GM10248 (cell line): ENCODE measurements at places on chromosomes 5 and 9.
A peak's percentile ranks its signal among the peaks of the same experiment; 100 is the strongest.

DNA sequence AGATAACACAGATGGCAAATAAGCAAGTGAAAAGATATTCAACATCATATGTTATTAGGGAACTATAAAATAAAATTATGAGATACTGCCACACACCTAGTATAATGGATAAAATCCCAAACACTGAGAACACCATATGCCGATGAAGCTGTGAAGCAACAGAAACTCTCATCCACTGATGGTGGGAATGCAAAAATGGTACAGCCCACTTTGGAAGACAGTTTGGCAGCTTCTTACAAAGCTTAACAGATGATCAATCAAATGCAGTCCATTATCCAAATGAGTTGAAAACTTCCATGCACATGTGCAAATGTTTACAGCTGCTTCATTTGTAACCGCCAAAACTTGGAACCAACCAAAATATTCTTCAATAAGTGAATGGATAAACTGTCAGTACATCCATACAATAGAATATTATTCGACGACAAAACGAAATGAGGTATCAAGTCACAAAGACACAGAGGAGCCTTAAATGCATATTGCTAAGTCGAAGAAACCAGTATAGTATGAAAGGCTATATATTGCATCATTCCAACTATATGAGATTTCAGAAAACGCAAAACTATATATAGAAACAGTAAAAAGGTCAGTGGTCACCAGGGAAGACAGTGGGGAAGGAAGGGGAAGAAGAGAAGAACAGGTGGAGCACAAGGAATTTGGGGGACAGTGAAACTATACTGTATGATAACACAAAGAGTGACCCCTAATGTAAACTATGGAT lies 14.9 kb downstream of the PFDN1 start:
- DNase-seq = no peak

DNA sequence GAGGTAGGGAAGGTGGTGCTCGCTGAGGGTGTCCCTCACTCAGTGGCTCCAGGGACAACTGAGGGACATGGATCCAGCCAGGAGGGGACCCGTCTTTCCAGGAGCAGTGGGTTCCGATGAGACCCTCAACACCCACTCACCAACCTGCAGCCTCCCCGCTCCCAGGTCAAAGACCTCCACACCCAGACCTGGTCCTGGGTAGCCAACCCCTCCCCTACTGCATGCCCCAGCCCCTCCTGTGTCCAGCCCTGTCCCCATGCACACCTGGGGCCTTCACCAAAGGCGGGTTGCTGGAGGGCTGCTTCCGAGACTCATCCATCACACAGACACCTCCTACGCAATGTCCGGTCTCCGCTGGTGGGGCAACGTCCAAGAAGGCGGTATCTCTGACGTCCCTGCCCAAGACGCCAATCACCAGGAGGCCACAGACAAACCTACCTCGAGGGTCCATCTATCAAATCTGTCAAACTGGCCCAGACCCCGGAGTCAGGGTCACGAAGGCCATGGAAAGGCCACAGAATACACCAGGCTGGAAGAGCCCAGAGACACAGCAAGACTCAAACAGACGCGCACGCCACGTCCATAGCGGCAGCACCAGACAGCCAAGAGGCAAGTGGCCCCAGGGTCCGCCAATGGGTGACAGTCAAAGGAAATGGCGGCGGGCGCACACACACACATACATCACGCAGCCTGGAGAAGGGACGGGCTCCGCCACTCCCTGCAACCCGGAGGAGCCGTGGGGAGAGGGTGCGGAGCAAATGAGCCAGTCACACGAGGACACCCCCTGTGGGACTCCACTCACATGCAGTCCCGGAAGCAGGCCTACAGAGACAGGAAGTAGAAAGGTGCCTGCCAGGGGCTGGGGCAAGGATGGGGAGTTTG lies 10.8 kb downstream of the NACC2 start:
- DNase-seq = no peak

DNA sequence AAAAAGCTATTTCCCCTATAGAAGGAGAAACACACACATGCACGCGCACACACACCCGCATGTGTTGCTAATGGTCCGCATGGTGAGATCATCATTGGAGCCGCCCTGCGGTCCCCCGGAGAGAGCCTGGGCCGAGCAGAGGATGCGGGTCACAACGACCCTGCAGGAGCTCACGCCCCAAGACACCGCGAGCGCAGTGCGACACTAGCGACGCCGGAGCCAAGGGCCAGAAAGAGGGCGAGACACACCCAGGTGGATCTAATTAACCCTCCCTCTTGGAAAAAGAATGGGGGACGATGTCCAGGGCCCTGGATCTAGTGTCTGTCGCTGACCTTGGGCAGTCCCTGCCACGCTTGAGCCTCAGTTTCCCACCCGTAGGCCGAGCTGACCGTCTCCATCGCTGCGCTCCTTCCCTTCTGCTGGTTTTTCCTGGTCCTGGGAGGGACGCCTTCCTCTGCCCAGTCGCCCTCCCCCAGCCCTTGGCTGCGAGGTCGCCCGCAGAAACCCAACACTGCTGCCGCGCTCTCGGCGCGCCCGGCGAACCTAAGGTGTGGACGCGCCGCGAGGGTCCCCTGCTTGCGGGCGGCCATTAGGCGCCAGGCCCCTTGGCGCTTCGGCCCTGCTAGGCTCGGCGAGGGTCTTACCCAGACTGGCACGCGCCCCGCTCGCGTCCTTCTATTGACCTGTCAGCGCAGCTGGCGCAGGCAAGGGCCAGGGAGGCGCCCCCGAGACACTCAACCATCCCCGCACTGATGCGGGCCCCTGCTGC lies 47.5 kb upstream of the RNF20 start:
- DNase-seq = no peak

GRCh38 chr9:128921881-128922763 lies 1.3 kb downstream of the PHYHD1 start:
- peak; percentile 58 for DNase-seq

DNA sequence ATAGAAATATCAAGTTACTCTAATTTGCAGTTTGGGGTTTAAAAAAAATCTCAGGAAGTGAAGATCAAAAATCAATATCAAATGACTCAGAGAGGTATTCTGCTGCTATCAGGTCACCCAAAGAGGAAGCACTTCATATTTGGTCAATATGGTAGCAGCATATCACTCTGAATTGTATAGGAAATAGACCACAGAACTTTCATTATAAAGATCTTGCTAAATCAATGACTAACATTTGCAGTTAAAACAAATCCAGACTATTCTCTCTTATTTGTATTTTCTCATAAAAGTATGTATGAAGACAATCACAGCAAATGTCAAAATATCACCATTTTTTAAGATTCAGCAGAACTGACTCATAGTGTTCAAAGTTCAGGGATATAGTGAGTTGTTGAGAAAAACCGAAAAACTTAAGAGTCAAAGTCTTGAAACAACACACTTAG lies 105.8 kb upstream of the PCSK1 start:
- DNase-seq = no peak

DNA sequence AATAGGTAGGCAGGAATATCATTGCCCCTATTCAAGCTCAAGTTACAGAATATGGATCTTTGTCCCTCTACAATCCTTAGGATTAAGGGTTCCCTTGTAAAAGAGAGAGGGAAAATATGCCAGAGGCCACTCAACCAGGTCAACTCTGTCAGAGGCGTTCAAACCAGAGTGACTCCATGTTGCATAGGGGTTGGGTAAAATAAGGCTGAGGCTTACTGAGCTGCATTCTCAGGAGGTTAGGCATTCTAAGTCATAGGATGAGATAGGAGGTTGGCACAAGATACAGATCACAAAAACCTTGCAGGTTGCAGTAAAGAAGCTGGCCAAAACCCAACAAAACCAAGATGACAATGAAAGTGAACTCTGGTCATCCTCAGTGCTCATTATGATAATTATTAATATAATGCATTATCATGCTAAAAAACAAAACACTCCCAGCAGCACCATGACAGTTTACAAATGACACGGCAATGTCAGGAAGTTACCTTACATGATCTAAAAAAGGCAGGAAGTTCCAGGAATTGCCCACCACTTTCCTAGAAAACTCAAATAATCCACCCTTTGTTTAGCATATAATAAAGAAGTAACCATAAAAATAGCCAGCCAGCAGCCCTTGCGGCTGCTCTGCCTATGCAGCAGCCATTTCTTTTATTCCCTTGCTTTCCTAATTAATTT lies 64.8 kb downstream of the ERP44 start:
- DNase-seq = no peak

GRCh38 chr5:151682240-151682639 lies 4.5 kb downstream of the SPARC start:
- DNase-seq = no peak

- no peak for DNase-seq
Measured at GRCh38 chr5:53253421-53253871, 143.9 kb upstream of the MOCS2 start.

DNA sequence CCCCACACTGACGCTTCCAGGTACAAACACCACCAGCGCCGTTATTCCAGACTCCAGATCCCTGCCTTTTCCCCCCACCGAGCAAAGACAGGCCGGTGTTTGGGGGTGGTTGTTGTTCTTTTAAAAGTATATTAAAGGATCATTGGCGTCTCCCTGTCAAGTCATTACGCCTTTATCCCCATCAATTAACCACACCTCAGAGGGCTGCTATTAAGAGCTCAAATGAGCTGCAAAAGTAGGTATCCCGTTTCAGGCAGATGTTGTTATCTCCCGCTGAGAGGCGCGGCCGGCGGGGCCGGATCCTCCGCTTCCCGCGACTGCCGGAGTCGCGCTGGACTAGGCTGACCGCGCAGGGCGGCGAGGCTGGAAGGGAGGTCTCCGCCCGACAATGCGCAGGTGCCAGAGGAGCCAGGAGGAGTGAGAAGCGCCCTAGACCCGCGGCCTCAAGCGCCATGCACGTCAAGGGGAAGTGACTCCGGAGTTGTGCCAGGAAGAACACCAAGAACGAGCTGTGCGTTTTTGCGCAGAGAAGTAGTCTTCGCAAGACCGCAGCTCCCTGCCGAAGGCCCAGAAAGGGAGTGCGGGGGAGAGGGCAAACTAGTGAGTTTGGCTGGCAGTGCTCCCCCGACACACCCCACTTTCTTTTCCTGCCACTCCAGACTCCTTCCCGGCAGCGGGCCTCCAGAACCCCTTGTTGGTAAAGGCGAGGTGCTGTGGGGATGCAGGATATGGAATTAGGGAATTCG lies 8.2 kb downstream of the NR2F1-AS1 start:
- DNase-seq = no peak

GRCh38 chr5:159826351-159827214 lies 89.7 kb upstream of the ADRA1B start:
- DNase-seq = peak; percentile 22

- no peak for DNase-seq
Measured at GRCh38 chr9:109907810-109908458, 127.9 kb downstream of the PALM2AKAP2 start.

GRCh38 chr9:89418882-89419640 lies 78.9 kb downstream of the SEMA4D start:
- DNase-seq = peak; percentile 69

DNA sequence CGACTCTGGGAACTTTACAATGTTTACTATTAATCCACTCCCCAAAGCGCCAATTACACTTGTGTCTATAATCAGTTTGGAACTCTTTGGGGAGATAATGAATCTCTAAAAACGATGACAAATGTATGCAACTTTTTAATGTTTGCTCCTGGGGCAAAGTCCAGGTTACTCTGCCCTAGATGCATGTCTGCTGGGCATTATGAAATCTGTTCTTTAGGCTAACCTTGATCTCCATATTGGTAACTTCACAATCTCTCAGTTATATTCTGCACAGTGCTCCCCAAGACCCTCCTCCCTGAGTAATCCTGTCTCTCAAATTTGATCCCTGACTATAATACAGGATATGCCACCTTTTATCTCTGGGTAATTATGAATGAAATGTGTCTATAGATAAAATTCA lies 152.2 kb upstream of the TRPM3 start:
- no peak for DNase-seq

DNA sequence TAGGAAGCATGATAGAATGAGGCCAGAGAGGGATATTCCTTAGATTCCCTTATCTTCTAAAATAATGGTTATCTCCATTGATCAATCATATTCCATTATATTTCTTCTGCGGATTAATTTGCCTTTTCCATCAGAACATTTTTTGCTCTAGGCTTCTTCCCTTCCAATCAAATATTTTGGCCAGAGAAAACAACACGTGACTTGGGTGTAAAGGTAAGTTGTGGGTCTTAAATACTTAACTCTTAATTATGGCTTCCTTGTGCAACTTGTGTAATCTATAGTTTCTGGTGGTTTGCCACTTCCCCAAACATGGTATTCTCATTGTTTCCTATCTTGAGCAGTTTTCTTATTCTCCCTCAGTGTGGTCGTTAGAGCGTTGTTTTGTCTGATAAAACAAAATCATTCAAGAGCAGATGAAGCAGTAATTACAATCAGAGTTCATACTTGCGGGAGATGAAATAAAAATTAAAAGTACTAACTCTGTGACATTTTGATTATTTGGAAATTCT lies 889.3 kb downstream of the MAT2B start:
- DNase-seq = no peak

GRCh38 chr9:34869390-34869789 lies 88.7 kb upstream of the PHF24 start:
- no peak for DNase-seq

DNA sequence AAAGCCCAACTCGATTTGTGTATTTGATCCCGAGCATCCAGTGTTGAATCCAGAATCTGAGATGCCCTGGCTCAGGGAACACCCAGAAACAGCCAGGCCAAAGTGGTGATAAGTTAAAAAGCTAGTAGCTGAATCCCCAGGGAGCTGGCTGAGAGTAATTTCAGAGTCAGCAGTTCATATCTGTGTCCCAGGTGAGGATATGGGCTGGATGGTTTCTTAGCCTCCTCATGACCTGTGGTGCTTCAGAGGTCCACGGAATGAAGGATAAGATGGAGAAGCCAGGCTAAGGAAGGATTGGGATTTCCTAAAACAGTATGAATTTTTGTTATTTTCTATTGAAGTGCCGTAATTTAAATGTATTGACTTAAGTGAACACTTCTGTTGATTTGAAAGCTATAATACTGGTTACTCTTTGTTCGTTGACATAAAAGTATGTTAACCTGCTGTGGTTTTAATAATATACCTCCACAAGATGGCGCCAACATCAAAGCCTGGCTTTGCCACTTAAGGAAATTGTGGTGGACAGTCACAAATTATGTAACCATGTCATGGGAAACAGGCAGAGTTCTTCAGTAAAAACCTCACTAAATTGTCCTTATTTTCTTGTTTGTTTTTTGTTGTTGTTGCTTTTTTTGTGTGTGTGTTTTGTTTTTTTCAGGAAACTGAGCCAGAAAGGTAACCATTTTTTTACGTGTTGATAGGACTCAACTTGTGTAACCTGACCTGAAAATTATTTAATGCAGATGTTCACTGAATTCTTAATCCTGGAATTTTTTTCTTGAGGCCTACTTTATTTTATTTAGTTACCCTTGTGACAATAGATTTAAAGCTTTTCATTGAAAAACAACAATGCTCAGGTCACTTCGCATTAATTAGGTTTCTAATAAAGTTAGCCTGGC lies 11.4 kb downstream of the MTAP start:
- DNase-seq = peak; percentile 44
